ENCODE measurements at places on chromosomes 7 and 10.

DNA sequence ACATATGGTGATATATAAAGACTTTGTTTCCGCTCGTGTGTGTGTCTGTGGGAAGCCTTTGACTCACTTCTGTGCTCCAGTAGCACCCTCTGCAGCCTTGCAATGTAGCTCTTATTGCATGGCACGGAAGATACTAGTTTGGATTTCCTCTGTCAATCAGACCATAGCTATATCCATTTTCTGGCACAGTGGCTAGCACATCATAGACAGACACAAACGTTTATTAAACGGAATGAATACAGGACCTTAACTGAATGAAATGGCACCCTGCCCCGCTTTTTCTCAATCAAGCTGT is 124.0 kb upstream of the PTPN20 start:
- peak; percentile 8 for DNase-seq

- DNase-seq = no peak
Observed at GRCh38 chr7:131774419-131775220, 218.2 kb upstream of the PODXL start.

DNA sequence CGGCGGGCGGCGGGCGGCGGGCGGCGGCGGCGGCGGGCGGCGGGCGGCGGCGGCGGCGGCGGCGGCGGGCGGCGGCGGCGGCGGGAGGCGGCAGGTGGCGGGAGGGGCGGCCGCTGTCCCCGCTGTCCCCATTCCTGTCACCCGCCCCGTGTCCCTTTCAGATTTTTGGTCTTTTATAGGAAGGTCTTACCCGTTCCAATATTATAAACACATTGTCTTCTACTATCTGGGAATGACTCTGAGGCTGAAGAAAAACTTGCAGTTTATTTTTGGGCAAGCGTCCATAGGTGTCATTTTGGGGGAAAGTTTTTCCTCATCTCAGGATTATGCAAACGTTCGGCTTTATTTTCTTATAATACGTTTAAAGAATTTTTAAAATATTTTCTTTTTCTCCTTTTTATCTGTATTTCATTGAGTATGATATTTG is 578 bp downstream of the ZNF713 start:
- no peak for DNase-seq

GRCh38 chr7:98251601-98252424 is at the start of gene TECPR1:
TECPR1 (minus strand) TSS chr7:98252232; CDS start chr7:98246146, 6,086 bp downstream.
- DNase-seq = peak; percentile 90

- DNase-seq = no peak
Observed at GRCh38 chr10:74816824-74817498, 9.4 kb upstream of the KAT6B start.

DNA sequence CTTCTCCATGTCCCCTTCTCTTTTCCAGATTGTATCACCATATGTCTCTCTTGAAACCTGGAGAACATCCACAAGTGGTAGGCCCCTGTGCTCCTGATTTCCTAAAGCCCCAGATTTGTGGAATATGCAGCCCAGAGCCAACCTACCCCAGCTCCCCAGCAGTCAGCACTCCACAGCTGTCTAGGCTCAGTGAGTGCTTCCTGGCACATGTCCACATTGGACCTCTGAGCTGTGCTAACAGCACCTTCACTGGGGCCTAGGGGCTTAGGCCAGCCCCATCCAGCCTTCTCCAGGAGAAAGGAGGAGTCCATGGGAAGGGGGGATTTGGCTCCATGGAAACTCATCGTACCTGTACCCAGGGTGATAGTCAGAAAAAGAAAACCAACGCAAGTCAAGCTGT is 192.7 kb downstream of the FGFR2 start:
- no peak for DNase-seq

- DNase-seq = no peak
Observed at GRCh38 chr7:27808626-27809025, 68.7 kb downstream of the TAX1BP1 start.

DNA sequence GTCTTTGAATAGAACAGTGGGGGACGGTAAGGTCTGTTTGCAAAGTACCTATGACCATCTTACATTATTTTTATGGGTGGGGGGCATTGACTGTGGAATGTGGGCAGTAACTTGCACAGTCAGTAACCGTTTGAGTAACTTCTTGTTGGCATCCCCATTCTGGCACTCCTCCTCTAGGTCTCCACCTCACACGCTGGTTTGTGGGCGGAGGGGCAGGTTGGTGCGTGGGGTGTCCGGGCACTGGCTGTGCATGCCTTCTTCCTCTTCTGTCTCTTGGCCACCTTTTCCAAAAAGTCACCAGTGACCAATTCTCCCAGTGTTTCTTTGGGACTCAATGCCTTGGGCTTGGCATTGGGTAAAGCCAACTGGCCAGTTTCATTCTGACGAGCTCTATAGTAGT is 43.6 kb downstream of the DNAJB6 start:
- no peak for DNase-seq

- no peak for DNase-seq
Observed at GRCh38 chr7:1768832-1769231, 98.8 kb downstream of the ELFN1 start.

GRCh38 chr7:141231018-141231792 is 157.3 kb downstream of the TMEM178B start:
- DNase-seq = peak; percentile 34

DNA sequence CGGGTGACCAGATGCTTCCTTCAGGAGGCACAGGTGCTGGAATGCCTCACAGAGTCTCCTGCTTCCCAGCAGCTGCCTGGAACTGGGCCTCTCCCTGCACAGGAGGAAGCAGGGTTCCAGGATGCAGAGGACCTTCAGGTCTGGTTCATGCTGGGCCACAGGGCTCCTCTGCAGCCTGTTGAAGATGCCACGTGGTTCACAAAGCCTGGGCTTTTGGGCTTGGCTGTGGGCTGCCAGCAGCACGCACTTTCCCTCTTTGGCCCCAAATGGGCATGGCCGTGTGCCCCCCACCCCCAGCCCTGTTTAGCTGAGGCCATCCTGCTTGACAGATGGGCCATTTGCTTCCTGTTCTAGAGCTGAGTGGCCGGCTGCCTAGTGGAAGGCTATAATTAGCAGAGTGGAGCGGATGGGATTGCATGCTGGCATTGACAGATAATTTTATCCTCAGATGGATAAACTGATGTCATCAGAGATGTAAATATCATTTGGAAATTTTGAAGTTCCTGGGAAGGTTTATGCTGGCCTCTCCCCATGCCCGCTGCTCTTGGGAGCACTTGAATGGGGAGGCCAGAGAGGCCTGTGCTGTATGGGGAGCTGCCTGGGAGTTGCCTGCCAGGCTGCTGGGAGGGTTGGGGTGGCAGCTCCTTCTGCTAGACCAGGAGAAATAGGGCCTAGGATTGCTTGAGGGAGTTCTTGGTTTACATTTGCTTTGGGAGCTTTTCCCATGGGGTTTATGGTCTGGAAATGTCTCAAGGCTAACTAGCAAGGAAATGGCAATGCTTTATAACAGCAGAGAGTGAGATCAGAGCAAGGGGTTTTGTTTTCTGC is 28.2 kb downstream of the TSPAN15 start:
- DNase-seq = no peak

DNA sequence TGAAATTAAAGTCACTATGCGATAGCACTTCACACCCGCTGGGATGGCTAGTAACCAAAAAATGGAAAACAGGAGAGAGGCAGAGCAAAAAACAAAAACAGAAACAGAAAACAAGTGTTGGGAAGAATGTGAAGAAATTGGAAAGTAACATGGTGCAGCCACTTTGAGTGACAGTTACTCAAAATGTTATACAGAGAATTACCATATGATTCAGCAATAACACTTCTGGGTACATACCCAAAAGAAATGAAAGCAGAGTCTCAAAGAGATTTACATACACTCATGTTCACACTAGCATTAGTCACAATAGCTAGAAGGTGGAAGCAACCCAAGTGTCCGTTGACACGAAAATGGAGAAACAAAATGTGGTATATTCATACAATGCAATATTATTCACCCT is 88.6 kb upstream of the KCNIP2 start:
- DNase-seq = no peak

- no peak for DNase-seq
Observed at GRCh38 chr10:112960151-112960681, 10.2 kb downstream of the TCF7L2 start.

GRCh38 chr7:92849322-92849721 is 12.9 kb upstream of the CDK6 start:
- no peak for DNase-seq

DNA sequence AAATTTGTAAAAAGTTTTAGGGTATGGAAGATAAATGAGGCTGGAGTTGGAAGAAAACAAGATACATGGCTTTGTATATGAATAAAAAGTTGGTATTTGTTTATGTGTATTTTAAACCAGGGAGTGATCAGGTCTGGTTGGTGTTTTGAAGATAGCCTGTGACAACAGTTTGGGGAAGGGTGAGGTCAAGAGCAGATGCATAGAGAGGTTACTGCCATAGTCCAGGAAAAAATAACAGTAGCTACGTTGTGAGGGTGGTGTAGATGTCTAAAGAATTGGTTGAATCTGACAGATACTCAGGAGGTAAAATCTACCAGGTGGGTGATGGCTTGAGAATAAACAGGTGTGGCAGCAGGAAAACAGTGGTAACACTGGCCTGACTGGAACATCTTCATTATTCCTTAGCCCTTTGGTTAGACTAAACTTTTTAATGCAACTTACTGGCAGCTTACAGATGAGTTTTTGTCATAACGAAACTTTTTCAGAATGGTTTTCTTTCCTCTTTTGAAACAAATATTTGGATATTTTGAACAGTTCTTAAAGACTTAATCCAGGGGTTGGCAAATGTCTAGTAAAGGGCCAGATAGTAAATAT is 25.5 kb downstream of the ZNRF2 start:
- no peak for DNase-seq

GRCh38 chr7:47217570-47218360 is 364.1 kb downstream of the TNS3 start:
- DNase-seq = no peak

DNA sequence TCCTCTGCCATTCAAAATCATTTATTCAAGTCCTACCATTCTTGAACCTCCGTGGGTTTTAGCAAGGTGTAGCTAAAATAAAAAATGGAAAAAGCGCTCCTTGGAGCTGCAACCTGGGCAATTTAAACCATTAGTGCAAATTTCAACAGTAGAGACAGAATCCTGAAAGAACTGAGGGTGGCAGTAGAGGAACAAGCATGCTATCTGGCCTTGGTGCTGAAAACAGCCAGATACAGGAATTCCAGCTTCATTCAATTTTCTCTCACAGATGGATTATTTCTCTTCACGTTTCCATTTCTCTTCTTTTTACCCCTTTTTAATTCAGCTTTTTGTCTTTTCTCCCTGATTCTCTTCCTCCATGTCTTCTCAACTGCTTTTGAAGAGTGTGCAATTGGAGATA is 77.7 kb downstream of the OTUD1 start:
- no peak for DNase-seq

GRCh38 chr7:35714862-35715261 is 19.9 kb upstream of the HERPUD2 start:
- peak; percentile 44 for DNase-seq

GRCh38 chr7:109549471-109550193 is 980.0 kb downstream of the DNAJB9 start:
- DNase-seq = no peak
